WTC11 (cell line): ENCODE measurements at places on chromosomes 6 and 20.
A peak's percentile ranks its signal among the peaks of the same experiment; 100 is the strongest.

DNA sequence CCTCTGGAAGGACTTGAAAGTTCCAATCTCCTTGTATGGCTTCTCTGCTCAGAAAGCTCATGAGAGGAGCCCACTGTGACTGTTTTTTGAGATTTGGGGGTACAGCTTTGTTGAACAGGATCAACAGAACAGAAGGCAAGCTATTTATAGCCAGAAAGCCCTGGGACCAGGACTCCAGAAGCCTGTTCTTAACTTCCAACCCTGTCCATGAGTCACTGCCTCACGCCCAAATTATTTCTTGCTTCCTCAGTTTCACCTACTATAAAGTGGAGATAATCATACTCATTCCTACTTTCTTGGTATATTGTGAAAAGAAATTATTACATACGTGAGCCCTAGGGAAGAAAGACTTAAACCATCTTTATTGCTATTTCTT is 100.9 kb upstream of the MARCKS start:
- DNase-seq: no peak

- DNase-seq: no peak
These were observed 58.2 kb downstream of the SPACA1 start for GRCh38 chr6:88105741-88106340.

DNA sequence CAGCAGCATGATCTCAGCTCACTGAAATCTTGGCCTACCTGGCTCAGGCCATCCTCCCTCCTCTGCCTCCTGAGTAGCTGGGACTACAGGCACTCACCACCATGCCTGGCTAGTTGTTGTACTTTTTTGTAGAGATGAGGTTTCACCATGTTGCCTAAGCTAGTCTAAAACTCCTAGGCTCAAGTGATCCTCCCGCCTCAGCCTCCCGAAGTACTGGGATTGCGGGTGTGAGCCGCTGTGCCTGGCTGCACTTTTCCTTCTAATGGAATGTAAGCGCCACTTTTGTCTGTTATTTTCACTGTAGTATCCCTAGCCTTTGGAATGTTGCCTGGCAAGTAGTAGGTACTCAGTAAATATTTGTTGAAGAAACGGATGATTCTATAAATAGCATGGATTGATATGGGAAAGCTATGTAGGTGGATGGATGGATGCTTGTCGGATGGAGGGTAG is 10.4 kb upstream of the TRIB3 start:
- DNase-seq: no peak

DNA sequence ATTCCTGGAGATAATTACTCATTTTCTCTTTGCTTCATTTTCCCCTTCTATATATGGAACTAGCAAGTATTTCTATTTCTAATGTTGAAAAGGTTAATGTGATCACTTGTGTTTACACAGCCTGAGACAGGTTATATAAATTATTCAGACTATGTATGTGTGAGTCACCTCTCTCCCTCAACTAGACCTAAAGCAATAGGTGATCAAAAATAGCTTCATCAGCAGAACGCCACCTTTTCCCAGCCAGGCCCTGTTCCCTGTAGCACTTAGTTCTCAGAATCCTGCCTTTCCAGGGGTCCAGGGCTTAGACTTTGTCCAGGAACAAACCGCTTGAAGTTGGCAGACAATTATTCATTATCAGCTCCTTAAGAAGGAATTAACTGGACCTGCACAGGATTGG is 125.3 kb upstream of the EXOC2 start:
- DNase-seq: no peak

DNA sequence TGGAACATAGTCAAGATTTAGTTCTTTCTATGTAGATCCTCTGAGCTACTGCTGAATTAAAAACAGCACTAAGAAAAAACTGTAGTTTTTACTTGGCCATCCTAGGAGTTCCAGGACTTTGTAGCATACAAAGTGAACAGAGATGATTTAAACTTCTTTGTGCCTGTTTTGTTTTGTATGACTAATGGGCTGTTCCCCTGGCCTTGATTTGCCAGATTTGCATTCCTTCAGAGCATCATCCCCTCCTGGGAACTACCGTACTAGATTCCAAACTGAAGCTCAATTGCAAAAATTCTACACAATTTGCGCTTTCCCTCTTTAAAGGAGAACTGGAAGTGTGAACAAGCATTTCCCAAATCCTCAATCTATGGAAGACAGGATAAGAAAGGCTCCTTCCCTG is 23.1 kb downstream of the ACOT13 start:
- no peak for DNase-seq

DNA sequence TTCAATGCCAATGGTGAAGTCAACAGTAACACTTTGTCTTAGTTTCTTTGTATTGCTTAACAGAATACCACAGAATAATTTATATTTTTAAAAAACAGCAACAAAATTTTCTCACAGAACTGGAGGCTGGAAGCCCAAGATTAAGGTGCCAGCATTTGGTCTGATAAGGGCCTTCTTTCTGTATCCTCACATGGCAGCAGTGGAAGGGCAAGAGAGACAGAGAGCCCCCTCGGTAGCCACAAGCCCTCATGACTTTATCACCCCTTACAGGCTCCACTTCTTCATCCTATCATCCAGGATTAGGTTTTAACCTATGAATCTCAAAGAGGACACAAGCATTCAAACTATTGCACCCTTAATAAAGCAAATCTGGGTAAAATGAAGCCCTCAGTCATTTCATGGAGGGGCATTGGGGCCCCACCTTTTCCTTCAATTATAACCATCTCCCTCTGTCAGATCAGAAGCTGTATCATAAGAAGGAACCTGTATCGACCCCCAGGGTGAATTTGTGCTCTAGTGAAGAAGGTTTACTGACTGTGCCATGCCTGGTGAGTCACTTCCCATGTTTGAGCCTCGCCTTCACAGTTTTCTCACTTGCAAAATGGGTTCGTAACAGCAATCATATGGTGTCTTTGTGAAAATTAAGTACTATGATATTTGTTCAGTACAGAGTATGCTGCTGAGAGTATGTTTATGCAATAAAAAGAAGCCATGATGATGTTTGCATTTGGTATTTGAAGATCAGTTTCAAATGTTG is 178.2 kb downstream of the LRFN2 start:
- DNase-seq: no peak

DNA sequence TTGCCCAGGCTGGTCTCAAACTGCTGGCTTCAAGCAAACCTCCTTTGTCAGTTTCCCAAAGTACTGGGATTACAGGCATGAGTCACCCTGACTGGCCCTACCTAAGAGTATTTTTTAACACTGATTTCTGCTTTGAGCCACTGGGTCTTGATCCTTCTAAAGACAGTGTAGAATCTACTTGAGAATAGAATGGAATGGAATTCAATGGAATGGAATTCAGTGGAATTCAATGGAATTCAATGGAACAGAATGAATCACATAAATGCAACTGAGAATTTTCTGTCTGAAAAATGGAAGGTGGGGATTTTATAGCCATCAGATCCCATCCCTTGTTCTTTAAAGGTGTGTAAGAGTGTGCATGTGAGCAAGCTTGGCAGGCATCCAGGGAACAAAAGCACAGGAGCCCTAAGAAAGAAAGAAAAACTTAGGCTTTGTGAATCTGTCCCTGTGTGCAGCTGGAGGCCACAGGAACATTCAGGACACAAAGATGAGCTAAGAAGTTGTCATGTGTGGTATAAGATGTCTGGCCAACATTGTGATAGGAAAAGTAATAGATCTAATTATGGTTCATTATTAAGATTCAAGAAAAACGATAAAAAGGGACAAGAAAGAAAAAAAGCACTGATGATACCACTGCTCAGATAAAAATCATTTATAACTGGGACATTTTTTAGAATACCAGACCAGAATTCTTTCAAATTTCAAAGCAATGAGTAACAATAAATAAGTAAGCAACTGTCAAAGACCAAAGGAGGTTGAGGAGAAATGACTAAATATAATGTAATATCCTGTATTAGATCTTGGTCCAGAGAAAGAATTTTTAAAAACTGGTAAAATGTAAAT is 681.0 kb upstream of the GJE1 start:
- no peak for DNase-seq

DNA sequence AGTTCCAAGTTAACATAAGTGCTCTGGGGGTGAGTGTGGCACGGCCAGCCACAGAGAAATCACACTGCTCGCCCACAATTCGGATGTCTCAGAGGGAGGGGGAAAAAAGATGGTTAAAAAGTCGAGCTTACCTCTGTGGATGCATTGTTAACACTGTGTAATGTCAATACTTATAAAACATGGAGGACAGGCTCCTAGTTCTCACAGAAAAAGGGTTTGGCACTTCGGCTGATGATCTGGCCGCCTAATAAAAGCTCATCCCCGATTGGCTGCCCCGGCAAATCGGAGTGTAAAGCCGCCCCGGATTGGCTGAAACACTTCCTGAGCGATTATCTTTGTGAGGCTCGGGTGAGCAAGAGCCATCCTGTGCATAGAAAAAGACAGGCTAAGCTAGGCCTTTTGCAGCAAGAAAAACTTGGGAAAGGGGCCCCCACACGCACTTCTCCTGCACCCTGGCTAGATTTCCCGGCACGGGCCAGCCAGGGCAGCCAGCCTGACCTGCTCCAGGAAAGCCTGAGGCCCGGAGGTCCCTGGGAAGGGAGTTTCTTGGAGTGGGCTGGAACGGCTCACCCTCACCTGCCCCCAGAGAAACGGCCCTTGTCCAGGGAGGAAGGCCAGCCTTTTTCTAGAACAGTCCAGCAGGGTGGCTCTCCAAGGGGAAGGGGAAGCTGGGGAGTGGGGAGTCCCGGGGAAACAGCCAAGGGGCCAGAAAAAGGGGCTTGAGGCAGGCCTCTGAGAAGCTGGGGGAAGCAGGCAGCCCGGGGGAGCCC is at the start of gene ZMYND8:
TSS of gene ZMYND8 (minus strand) at position 174 of the 770 bp plus-strand sequence. CDS start at position 145, 29 bp downstream.
- peak; percentile 85 for DNase-seq

GRCh38 chr6:76771059-76771634 is 692.1 kb downstream of the HTR1B start:
- no peak for DNase-seq

DNA sequence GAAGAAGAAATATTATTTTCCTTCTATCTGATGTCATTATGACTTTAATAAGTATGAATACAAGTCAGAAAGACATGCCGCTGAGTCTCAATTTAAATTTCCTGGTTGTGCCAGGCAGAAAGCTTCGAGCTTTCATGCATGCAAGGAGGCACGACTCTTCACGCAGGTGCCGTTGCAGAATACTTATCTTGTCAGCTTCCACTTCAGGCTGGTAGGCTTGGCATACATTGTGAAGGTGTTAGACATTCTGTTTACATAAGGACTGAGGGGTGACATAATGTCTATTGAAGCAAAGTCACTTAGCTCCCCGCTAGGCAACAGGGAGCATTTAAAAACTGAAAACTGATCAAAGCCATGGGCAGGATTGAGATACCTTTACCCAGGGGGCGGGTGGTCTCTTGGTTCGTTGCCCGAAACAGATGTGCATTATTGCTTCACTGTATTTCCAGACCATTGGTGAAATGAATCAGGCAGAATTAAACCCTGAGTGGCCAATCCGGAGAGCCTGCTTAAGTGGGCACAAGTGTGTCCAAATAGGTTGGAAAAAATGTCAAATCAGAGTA is 16.4 kb downstream of the BMP6 start:
- no peak for DNase-seq

DNA sequence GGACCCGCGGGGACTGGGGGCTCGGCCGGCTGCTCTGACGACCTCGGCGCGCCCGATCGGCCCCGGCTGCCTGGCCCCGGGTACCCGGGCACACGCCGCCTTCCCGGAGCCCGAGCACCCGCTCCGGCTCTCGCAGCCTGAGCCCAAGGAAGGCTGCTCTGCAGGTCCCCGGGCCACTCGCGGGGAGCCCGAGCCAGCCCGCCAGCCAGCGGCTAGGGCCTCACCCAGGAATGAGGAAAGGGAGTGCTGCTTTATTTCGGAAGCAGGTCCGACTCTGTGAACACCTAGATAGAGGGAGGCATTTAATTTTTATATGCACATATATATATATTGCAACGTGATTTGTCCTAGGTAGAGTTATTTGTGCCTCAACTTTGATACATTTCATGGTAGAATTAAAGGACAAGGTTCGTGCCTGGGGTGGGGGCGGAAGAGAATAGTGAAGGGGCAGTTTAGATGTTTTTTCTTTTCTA is 15.5 kb downstream of the FOXA2 start:
- no peak for DNase-seq

- no peak for DNase-seq
These were observed 5.8 kb upstream of the ME1 start for GRCh38 chr6:83436674-83437073.

DNA sequence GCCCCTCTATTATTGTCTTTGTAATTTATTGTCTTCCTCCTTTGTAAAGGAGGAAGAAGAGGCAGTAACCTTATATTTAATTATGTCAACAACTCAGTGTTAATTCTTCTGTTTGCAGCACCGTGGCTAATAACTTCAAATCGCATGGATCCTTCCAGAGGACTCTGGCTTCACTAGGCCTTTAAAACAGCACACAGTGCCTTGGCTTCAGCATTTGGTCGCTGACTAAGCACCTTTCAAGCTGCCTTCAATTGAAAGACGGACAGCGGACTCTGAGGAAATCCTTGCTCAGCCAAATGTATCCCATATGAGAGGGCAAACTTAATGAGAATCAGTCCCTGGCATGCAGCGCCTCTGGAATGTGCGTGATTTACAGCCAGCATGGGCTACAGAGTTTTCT is 64.2 kb downstream of the SGK1 start:
- DNase-seq: no peak

- peak; percentile 36 for DNase-seq
These were observed 1.0 kb downstream of the IGF2R start for GRCh38 chr6:159969921-159970320.

GRCh38 chr6:159043947-159044346 is 844 bp downstream of the TAGAP start:
- DNase-seq: no peak

- no peak for DNase-seq
These were observed 1340.0 kb upstream of the MAP3K7 start for GRCh38 chr6:91926827-91927226.

- DNase-seq: no peak
These were observed 115.0 kb downstream of the IPCEF1 start for GRCh38 chr6:154241581-154241980.

GRCh38 chr6:139981768-139982181 is 607.3 kb upstream of the CITED2 start:
- DNase-seq: no peak

- no peak for DNase-seq
These were observed 36.9 kb upstream of the CD2AP start for GRCh38 chr6:47440719-47441118.

- DNase-seq: no peak
These were observed 23.3 kb downstream of the ARFGEF2 start for GRCh38 chr20:48944663-48945297.

GRCh38 chr6:150654608-150655007 is 54.9 kb downstream of the PLEKHG1 start:
- DNase-seq: no peak

DNA sequence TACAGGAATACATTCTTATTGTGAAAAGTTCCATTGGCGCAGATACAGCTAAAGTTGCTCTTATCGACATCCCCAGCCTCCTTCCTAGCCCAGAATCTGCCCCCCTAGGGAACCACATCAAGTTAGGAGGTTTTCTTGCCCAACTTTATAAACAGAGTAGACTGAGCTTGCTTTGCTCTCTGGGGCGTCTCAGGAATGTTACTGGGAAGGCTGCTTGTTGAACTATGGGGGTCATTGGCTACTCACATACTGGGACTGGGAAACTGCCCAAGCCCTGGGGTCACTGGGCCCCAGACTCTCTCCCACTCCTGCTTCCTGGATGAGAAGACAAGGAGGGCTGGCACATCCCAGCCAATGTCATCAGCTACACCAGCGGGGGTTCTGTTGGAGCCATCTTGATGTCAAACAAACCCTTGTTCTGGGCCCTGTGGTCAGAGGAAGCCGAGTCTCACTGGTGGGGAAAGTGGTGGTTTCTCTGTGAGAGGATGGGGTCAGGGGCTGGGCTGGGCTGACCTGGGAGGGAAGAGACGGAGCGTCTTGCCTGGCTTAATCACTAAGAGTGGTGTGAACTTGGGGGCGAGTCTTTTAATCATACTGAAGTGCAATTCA is 26.0 kb downstream of the BPIFB4 start:
- no peak for DNase-seq
